Ovary (tissue), 10 donors: ENCODE measurements at places on chromosomes 1 and 21. TPM values are rescaled to one million over a fixed set of nuclear protein-coding genes. Genes with fewer than 3 reads are reported as not detected.
A peak's percentile ranks its signal among the peaks of the same experiment; 100 is the strongest.

- H3K36me3 ChIP-seq = no peaks in the 10 kb centered on the region
- no peak overlapping the region for H3K4me3 ChIP-seq
- H3K4me1 ChIP-seq = no peaks in the 10 kb centered on the region
- no peaks in the 10 kb centered on the region for H3K27me3 ChIP-seq
- H3K27ac ChIP-seq = no peak overlapping the region
Measured at GRCh38 chr21:15159382-15160020, 94.7 kb upstream of the NRIP1 start.

DNA sequence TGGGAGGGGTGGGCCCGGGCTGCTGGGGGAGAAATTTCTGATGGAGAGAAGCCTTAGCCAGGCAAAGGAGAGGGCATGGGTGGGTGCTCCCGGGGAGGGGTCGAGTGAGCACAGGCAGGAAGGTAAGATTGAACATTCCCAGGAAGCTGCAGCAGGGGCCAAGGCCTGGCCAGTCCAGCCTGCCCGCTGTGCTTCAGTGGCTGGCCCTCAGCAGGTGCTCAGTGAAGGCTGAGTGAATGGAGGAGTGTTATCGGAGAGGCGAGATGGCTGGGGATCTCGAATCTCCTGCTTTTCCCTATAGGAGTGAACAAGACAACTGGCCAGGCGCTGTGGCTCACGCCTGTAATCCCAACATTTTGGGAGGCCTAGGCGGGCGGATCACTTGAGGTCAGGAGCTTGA is 20.9 kb downstream of the SPSB1 start:
- H3K4me3 ChIP-seq = no peak overlapping the region
- H3K36me3 ChIP-seq = no peaks in the 10 kb centered on the region
- DNase-seq = no peak

GRCh38 chr1:226751703-226752102 is 12.6 kb upstream of the ITPKB start:
- H3K36me3 ChIP-seq = no peaks in the 10 kb centered on the region
- no peak for DNase-seq
- H3K27me3 ChIP-seq = no peaks in the 10 kb centered on the region
- no peak overlapping the region for H3K4me3 ChIP-seq

- no peak for DNase-seq
- H3K36me3 ChIP-seq = no peaks in the 10 kb centered on the region
- no peaks in the 10 kb centered on the region for H3K4me1 ChIP-seq
- no peak overlapping the region for H3K4me3 ChIP-seq
- no peak overlapping the region for H3K27ac ChIP-seq
- no peaks in the 10 kb centered on the region for H3K27me3 ChIP-seq
Measured at GRCh38 chr21:27681038-27681437, 714.1 kb upstream of the ADAMTS5 start.

DNA sequence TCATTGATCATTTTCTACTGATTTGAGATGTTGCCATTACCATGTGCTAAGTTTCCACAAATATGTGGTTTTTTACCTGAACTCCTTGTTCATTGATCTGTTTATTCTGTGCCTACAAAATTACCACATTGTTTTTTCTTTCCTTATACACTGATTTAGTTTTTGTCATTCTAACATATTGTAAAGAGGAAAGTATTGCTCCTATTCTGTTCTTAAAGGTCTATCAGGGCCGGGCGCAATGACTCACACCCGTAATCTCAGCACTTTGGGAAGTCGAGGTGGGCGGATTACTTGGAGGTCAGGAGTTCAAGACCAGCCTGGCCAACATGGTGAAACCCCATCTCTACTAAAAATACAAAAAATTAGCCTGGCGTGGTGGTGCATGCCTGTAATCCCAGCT is 75.1 kb downstream of the CAMTA1 start:
- no peaks in the 10 kb centered on the region for H3K27me3 ChIP-seq
- no peak for DNase-seq
- H3K4me3 ChIP-seq = no peak overlapping the region
- no peaks in the 10 kb centered on the region for H3K36me3 ChIP-seq

The ZNF695 gene
- polyA plus RNA-seq = 0.23 TPM

The SPRR2E gene
- polyA plus RNA-seq = 1.5 TPM

DNA sequence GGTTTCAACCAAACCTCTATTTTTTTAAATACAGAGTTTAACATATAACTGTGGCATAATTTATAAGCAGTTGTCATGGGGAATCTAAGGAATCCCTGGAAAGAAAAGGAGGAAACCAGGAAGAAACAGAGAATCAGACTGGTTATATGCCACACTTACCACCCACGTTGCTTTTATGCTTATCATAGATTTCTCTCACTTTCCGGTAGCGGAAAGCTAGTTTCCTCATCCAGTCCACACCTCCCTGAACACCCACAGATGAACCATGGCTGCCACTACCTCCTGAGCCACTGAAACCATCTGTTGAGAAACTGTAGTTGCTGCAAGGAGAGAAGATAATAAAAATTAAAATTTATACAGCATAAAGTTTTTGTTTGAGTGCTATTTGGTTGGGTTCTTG is 33.5 kb downstream of the XKR8 start:
- H3K36me3 ChIP-seq = no peaks in the 10 kb centered on the region
- no peak overlapping the region for H3K4me3 ChIP-seq
- no peak overlapping the region for H3K27ac ChIP-seq

DNA sequence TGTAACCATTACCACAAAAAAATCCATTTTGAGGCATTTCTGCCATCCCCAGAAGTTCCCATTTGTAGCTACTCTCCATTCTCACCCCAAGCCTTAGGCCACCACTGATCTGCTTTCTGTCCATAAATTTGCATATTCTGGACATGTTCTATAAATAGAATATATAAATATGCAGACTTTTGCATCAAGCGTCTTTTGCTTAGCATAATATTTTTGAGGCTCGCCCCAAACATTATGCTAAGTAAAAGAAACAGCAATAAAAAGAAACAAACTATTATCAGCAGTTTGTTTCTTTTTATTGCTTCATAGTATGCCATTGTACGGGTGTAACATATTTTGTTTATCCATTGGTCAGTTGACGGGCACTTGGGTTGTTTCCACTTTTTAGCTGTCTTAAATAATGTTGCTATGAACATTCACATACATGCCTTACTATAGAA is 7.9 kb downstream of the TFAP2E start:
- no peaks in the 10 kb centered on the region for H3K36me3 ChIP-seq
- no peak for DNase-seq
- no peak overlapping the region for H3K27ac ChIP-seq
- no peaks in the 10 kb centered on the region for H3K27me3 ChIP-seq
- H3K4me3 ChIP-seq = no peak overlapping the region

The PLXNA2 gene
- 10.7 TPM for polyA plus RNA-seq

- DNase-seq = peak; percentile 32
- H3K36me3 ChIP-seq = no peaks in the 10 kb centered on the region
- H3K4me3 ChIP-seq = peak overlapping the region; percentile 20
- peak overlapping the region; percentile 38 for H3K27ac ChIP-seq
Measured at GRCh38 chr21:16587141-16587581, 857.4 kb downstream of the USP25 start.

DNA sequence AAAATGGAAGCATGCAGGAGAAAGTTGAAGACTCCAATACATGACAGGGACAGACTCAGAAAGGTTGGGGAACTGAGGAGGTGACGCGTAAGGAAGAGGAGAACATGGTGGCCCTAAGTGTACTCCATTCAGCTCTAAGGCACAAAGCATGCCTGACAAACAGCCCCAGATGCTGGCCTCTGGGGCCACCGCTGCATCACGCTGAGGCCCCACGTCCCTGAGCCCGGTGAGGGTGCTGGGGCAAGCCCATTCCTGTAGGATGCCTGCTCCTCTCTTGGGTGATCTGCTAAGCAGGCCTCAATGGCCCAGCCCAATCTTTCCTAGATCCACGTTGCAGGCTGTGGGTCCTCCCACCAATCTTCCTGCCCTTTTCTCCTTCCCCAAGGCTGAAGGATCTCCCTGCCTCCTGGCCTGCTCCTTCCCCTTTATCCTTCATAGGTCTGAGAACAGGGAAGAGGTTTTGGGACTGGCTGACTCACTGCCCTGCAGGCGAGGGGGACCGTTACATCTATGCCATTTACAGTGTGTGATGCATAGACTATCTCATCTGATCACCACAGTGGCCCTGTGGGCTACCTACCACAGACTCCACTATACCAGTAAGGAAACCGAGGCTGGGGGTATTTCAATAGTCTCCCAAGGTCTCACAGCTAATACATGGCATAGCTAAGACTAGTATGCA is 16.8 kb upstream of the NID1 start:
- H3K4me1 ChIP-seq = no peaks in the 10 kb centered on the region
- no peak for DNase-seq
- H3K27ac ChIP-seq = no peak overlapping the region
- H3K4me3 ChIP-seq = no peak overlapping the region
- H3K36me3 ChIP-seq = no peaks in the 10 kb centered on the region
- no peaks in the 10 kb centered on the region for H3K27me3 ChIP-seq

- no peak overlapping the region for H3K27ac ChIP-seq
- DNase-seq = no peak
- H3K36me3 ChIP-seq = no peaks in the 10 kb centered on the region
- H3K27me3 ChIP-seq = no peaks in the 10 kb centered on the region
- H3K4me3 ChIP-seq = no peak overlapping the region
Measured at GRCh38 chr1:59007429-59007819, 223.6 kb upstream of the JUN start.

DNA sequence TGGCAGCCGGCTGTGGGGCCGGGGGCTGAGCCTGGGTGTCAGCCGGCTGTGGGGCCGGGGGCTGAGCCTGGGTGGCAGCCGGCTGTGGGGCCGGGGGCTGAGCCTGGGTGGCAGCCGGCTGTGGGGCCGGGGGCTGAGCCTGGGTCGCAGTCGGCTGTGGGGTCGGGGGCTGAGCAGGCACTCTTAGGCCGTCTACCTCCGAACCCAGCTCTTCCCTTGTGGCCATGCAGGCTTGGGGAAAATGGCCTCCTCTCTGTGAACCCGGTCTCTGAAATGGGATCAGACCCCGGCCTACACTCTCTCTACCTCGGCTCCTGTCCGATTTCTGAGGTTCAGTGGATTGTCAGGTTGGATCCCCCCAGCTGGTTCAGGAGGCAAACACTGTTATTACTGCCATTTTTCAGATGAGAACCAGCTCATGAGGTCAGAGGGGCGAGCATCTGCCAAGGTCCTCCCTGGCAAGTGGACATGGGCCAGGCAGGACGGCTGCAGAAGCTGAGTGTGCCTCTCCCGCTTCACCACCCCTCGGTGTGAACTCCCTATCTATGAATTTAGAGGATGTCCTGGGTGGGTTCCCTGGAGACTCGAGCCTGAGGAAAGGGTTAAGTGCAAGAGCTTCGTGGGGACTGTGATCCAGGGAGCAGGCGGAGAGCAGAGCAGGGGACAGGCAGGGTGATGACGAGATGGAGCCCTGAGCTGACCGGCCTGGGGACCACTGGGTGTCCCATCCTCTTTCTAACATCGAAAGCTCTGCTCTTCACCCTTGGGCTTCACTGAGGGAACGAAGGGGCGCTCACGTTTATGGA is 10.9 kb upstream of the COL18A1 start:
- H3K4me3 ChIP-seq = no peak overlapping the region
- H3K4me1 ChIP-seq = no peaks in the 10 kb centered on the region
- H3K27me3 ChIP-seq = no peaks in the 10 kb centered on the region
- DNase-seq = peak; percentile 16

DNA sequence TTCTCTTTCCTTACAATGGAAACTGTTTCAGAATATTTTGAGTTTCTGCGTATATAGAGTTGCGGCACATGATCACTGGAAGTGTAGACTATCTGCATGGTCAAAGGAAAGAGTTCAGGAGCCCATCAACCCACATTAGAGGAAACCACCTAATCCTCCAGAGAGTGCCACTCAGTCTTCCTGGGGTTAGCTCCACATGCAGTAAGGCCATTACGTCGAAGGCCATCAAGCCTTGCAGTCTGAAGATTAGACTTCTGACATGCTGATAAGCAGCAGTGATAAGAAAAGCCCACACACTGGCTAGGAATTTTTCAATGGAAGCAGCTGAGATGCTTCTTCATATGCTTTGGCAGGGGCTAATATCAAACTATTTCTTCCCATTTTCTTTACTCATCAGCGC is 7.6 kb downstream of the ZNF669 start:
- DNase-seq = no peak
- no peaks in the 10 kb centered on the region for H3K36me3 ChIP-seq
- no peak overlapping the region for H3K27ac ChIP-seq
- peaks cover 6% of the 10 kb centered on the region for H3K4me1 ChIP-seq
- no peaks in the 10 kb centered on the region for H3K27me3 ChIP-seq

- DNase-seq = no peak
- H3K27me3 ChIP-seq = no peaks in the 10 kb centered on the region
- no peak overlapping the region for H3K27ac ChIP-seq
- no peak overlapping the region for H3K4me3 ChIP-seq
- no peaks in the 10 kb centered on the region for H3K36me3 ChIP-seq
Measured at GRCh38 chr1:240527086-240527485, 84.9 kb downstream of the GREM2 start.

The IL20 gene
- not detected for polyA plus RNA-seq

DNA sequence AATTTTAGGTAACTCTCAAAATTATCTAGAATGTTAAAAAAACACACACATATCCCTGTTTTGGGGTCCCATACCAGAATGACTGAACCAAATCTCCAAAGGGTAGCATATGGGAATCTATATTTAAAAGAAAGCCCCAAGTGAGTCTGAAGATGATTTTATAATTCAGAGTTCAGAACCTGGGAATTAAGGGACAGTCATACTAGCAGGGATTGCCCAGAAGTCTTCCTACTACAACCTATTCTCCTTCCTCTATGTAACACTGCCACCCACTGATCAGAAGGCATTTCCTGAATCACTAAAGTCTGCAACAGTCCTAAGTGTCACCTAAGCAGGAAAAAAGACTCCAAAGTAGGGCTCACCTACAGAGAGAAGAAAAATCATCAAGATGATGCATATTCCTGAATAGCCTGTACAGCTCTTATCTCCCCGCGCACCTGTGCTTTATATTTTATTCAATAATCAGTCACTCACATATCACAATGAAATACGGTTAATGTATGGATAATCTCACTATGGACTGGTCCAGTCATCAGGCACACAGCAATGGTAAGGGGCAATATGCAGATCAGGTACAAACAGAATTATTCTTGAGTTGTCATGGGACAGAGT is 4.9 kb downstream of the RGS1 start:
- H3K27ac ChIP-seq = no peak overlapping the region
- H3K36me3 ChIP-seq = no peaks in the 10 kb centered on the region
- no peaks in the 10 kb centered on the region for H3K4me1 ChIP-seq
- no peak for DNase-seq
- H3K4me3 ChIP-seq = no peak overlapping the region

The NR5A2 gene
- 45.8 TPM for polyA plus RNA-seq

- DNase-seq = peak; percentile 87
- no peaks in the 10 kb centered on the region for H3K27me3 ChIP-seq
- no peaks in the 10 kb centered on the region for H3K36me3 ChIP-seq
- peaks cover 18% of the 10 kb centered on the region for H3K4me1 ChIP-seq
- H3K27ac ChIP-seq = peak overlapping the region; percentile 95
- H3K4me3 ChIP-seq = peak overlapping the region; percentile 56
Measured at GRCh38 chr1:153536012-153536670, 350 bp upstream of the S100A6 start.

- H3K27ac ChIP-seq = no peak overlapping the region
- H3K27me3 ChIP-seq = no peaks in the 10 kb centered on the region
- no peak overlapping the region for H3K4me3 ChIP-seq
- no peak for DNase-seq
Measured at GRCh38 chr1:223201967-223202366, 58.9 kb upstream of the TLR5 start.

- no peak overlapping the region for H3K27ac ChIP-seq
- no peaks in the 10 kb centered on the region for H3K4me1 ChIP-seq
- H3K36me3 ChIP-seq = no peaks in the 10 kb centered on the region
- H3K27me3 ChIP-seq = no peaks in the 10 kb centered on the region
- H3K4me3 ChIP-seq = no peak overlapping the region
Measured at GRCh38 chr1:223175032-223175431, 32.0 kb upstream of the TLR5 start.

The SAMD11 gene
- polyA plus RNA-seq = 1.1 TPM

GRCh38 chr1:36513676-36514473 is 31.2 kb upstream of the CSF3R start:
- H3K4me1 ChIP-seq = no peaks in the 10 kb centered on the region
- no peak for DNase-seq
- no peaks in the 10 kb centered on the region for H3K36me3 ChIP-seq
- no peaks in the 10 kb centered on the region for H3K27me3 ChIP-seq
